ENCODE measurements at places on chromosomes 1 and 21.

DNA sequence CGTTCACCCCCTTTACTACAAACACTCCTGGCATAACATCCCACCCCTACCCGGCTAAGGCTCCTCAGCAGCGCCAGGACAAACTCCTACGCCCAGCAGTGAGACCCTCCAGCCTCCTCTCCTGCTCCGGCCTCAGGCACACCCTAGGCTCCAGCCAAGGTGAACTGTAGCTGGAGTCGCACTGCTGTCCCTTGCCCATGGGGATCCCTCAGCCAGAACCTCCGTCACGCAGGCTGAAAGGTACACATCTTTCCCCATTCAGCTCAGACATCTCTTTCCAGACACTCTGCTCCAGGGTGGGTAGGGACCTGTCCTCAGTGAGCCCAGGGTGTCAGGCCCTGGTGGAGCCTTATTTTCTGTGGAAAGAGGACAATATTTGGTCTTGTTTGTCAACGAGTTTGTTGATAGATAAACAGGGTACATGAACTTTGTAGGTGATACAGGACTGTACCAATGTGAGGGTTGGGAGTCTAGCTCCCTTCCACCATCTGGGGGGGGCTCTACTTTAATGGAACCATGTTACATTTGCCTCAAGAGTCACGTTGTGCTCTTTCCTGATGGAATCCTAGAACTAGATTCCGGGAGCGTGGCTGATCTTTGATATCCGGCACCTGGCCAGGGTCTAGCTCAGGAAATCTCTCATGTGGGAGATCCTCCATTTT is 56.5 kb upstream of the SSBP3 start:
- no peak for DNase-seq

DNA sequence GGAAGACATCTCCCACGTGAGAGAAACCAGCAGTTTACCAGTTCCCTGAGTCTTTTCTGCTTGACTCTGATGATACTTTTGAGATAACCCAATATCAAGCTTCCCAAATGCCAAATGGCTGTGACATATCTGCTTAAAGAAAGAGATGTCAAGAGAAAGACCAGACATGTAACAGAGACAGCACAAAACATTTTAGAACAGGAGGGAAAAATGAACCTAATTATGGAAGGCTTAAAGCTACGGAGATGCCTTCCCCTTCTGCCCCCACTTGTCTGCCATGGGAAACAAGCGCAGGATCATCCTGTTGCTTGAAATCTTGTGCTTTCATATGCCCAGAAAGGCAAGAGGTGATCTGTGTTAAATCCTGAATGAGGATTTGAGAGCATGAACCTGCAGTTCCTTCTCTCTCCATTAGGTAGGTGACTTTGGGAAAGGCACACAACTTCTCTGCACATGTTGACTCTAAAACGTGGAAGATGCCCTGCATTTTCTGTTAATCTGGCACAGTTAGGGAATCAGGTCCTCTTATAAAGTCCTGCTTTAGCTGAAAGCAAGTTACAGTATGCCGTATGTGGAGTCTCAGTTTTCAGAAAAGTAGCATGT is 46.7 kb upstream of the MTR start:
- no peak for DNase-seq

DNA sequence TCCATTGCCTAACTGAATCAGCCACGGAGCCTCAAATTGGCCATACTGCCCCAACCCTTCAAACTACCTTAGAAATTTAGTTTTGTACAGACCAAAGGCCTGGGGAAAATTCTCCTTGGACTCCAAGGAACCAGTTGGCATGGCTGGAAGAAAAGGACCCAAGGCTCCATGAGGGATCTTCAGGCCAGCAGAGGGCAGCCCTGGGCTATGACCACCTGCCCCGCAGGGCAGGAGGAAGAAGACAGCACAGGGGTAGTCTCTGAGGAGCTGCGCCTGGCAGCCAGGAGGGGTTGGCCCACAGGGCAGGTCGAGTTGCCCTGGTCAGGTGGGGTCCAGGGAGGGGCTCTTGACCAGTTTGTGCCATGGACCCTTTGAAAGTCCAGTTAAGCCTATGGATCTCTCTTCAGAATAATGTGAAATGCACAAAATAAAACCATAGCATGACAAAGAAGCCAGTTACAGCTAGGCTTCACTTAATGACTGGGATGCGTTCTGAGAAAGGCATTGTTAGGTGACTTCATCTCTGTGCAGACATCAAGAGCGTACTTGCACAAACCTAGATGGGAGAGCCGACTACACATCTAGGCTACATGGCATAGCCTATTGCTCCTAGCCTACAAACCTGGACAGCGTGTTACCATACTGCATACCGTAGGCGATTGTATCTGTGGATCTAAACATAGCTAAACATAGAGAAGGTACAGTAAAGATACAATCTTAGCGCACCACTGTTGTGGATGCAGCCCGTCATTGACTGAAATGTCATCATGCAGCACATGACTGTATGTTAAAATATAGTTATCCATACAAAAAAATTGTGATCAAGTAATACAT is 26.1 kb downstream of the CACNA1S start:
- no peak for DNase-seq

DNA sequence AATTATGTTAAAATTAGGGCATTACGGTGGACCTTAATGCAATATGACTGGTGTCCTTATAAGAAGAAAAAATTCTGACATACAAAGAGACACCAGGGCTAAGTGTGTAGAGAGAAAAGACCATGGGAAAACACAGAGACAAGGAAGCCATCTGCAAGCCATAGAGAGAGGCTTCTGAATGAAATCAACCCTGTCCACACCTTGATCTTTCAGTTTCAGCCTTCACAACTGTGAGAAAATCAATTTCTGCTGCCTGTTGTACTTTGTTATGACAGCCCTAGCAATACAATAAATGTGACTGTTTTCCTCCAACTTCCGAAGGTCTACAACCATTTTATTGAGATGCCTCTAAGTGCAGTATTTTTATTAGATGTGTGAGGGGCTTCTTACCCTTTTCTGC is 1407.2 kb downstream of the MRPL39 start:
- no peak for DNase-seq

DNA sequence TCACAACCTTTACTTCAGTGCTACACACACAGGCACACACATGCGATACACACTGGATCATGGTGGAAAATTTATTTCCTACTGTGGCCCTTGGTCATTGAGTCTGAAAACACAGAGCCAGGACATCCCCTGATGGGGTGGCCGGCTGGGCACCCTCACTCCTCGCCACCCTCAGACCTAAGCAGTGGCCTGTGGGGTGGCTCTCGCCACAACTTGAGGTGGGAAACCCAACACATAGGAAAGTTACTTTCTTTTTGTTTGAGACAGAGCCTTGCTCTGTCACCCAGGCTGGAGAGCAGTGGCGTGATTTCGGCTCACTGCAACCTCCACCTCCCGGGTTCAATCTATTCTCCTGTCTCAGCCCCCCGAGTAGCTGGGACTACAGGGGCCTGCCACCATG is 19.4 kb downstream of the CRYAA start:
- DNase-seq, result no peak

DNA sequence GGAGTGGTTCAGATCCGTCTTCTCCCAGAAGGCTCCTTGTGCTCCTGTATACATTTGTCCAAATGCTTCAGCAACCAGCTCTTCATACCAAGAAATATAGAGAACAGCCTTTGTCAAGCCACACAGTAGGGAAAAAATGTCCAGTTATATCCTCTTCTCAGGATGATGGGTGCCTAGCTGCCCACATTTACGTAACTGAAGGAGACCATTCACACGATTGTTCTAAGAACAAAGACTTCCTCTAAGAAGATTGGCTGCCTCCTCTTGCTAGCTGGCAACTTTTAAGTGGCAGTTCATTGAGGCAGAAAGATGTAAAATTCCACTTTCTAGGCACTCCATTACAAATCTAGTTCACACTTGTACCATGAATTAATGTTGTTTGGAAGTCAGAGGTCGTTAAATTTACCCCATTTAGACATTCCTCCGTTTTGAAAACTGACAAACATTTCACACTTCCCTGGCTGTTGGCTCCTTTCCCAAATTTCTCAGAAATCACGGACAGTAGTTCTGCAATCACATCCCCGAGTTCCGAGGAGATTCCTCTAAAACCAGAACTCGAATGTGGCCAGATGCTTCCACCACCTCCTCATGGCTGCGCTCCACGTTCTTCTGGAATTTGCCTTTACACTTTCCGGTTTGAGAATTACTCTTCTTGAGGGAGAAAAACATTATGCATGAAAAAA is 45.6 kb upstream of the CSF1 start:
- DNase-seq, result no peak

- no peak for DNase-seq
Measured at GRCh38 chr1:88441022-88441421, 243.1 kb upstream of the PKN2 start.

DNA sequence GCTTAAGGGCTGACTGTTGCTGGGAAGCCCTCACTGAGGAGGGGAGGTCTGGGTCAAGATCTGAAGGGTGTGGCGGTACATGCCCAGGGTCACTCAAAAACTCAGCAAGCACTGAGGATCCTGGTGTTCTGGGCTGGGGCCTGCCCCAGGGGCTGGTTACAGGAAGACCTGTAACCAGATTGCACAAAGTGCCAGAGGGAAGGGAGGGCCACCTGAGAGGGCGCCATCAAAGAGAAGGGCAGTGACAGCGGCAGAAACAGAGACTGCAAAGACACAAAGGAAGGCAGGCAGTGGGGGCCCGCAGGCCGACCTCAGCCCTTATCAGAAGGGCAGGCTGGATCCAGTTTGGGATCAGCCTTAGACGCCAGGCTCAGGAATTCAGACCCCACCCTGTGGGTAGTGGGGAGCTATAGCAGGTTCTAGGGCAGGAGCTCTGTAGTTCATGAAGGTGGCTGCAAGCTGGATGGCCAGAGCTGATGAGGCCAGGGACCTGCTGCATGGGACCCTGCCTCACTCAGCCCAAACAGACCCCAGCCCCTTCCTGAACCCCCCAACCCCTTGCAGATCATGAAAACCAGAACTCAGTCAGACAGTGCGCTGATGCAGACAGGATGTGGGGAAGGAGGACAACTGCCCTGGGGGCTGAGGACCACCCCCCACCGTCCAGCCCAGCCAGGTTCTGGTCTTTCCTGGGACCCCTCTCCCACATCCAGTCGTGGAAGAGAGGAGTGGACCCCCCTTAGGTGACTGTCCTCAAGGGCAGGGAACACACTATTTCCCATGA is 3.9 kb downstream of the SH2D5 start:
- DNase-seq, result no peak

- DNase-seq, result no peak
Measured at GRCh38 chr1:9929431-9930385, 13.5 kb downstream of the LZIC start.

DNA sequence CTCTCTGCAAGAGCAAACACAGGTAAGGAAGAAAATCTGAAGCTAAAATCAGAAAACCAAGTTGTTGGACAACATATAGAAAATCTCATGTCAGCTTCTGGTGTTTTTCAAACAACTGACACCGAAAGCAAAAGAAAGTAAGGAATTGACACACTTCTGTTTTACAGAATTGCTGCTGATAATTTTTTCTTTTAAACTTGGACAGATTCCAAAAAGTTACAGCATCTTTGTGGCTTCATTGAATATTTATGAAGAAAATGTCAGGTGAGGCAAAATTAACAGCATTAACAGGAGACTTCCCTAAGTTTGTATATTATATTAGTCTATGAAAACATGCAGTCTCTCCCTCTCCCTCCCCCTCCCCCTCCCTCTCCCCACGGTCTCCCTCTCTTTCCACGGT is 14.9 kb upstream of the CTSS start:
- DNase-seq, result no peak

DNA sequence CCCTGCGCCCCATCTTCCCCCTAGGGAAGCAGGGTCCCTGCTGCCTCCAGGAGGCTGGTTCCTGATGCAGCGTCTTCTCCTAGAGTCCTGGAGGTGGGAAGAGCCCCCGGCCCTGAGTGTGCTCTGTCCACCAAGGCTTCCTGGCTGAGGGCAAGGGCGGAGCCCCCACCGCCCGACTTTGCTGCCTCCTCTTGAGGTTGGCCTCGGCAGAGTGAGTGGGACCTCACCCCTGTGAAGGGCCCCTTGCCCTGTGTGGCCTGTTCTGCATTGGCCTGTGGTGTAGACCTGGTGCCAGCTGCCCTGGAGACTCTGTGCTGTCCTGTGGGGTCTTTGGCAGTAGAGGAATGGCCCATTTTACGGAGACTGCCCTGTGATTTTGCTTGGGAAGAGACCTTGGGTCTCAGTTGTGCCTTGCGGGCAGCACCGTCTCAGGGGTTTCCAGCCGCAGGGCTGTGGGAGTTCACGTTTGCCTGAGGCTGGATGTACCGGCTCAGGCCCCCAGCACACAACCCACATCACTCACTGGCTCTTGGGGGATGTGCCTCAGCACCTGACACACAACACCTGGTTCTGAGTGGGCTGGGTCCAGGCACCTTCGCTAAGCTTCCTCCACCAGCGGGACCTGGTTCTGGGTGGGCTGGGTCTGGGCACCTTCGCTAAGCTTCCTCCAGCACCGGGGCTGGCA is 73.6 kb downstream of the SKI start:
- no peak for DNase-seq

- no peak for DNase-seq
Measured at GRCh38 chr1:241555526-241555925, 23.3 kb downstream of the KMO start.

- no peak for DNase-seq
Measured at GRCh38 chr1:98410082-98410481, 251.4 kb upstream of the SNX7 start.

GRCh38 chr1:184664042-184664660 is 90.5 kb downstream of the EDEM3 start:
- DNase-seq, result peak; percentile 20

- DNase-seq, result no peak
Measured at GRCh38 chr1:21599402-21599801, 69.8 kb downstream of the RAP1GAP start.

DNA sequence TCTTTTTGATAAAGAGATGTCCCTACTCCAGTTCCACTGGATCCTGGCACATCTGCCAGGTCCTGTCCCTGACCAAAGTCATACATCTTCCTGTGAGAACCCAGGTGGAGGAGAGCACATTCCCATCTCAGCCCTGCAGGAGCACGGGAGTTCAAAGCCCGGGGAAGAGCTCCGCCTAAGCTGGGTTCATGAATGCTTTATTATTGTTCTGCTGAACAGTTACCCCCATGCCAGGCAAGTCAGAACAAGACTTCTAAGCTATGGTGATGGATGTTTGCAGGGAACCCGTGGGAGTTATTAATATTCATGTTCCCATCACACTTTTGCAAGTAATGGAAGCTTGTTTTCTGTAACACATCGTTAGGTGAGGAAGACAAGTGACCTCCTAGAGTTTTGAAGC is 62.9 kb downstream of the SEC16B start:
- DNase-seq, result no peak
